ENCODE measurements at places on chromosomes 13 and 19.

DNA sequence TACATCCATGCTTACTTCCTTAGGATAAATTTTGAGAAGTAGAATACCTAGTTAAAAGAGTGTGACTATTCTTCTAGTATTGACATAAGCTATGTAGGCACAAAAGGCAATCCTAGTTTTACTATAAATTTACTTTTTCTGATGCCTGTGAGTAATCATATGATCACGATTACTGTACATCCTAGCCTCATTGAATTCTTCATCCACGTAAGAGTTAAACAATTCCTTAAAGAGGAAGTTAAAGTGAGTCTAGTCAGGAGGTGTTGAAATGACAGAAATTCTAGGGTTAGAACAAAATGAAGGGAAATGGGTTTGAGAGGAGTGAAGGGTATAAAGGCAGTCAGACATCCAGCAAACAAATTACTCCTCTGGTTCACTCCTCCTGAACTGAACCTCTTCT, at the start of gene ACOD1:
TSS of gene ACOD1 (plus strand) at position 363 of the 400 bp plus-strand sequence. CDS start 48 bp downstream, outside the sequence.
- no peak for DNase-seq

- DNase-seq: no peak
These were observed 159.1 kb downstream of the LIG4 start for GRCh38 chr13:108056278-108056677.

DNA sequence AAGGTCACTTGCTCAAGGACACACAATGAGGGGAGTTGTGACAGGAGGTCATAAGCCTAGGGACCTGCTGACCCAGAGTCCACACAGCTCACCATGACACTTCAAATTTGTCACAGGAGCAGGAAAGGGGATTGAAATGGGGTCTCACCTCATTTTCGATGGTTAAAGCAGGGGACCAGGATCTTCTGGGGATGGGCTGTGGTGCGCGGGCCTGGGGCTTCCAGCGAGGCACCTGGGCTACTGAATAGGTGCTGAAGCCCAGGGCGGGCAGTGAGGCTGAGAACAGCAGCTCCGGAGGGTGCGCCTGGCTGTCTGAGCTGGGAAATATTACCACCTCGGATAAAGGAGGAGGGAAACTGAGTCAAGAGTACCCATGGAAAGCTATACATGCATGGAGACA, 11.0 kb downstream of the MAN2B1 start:
- no peak for DNase-seq

- DNase-seq: no peak
These were observed 158.1 kb downstream of the SUCLA2 start for GRCh38 chr13:47843005-47843404.

- no peak for DNase-seq
These were observed 94.5 kb downstream of the ARHGEF7 start for GRCh38 chr13:111209613-111210012.

DNA sequence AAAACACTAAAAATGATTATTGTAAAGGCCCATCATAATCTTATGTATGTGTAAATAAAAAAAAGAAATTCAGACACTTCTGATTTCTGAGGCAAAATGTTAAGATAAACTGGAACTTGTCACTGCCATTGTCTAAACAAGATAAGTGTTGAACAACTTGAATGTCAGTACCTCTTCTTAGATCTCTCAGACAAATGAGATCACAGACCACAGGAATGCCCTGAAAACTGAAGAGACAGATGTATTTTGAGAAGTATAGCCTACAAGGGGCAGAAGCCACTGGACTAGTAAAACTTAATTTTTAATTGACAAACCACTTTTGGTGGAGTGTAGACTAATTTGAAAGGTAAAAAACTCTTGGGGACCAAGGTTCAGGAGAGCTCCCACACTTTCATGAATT, 375.5 kb upstream of the SLITRK5 start:
- DNase-seq: no peak

GRCh38 chr13:64767054-64767453, 2463.1 kb downstream of the PCDH9 start:
- DNase-seq: no peak

GRCh38 chr13:91946498-91947070, 548.2 kb downstream of the GPC5 start:
- DNase-seq: no peak

GRCh38 chr13:67934617-67935330, 704.6 kb upstream of the PCDH9 start:
- no peak for DNase-seq

- DNase-seq: no peak
These were observed 20.3 kb downstream of the HPN start for GRCh38 chr19:35061583-35062373.

DNA sequence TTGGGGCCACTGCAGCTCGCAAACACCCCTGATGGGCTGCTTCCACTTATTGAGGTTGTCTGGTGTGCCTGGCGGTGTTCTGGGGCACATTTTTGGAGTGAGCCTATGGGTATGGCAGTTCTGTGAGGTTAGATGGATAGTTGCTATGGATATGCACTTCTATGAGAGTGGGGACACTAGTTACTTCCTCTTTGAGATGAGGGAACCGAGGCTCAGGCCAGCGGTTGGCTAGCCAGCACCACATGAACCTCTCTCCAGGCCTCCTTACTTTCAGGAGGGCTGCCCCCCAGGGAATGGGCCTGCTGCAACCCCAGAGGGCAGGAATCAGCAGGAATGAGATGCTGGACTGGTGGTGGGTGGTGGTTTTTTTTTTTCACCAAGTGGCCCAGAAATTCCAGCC, 13.5 kb upstream of the PRR19 start:
- no peak for DNase-seq

DNA sequence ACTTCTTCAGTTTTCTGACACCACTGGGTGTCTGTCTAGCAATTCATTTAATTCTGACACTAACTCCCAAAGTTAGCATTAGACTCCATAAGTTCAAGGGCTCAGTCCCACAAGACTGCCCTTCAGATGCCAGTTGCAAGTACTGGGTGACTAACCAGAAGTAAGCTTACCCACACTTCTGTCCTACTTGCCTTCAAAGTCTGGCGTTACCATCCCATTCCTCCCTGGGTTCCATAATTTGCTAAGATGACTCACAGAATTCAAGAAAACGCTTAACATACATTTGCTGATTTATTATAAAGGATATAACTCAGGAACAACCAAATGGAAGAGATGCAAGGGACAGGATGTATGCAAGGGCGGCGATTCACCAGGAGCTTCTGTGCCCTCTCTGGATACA, 45.5 kb upstream of the NPAS1 start:
- no peak for DNase-seq

DNA sequence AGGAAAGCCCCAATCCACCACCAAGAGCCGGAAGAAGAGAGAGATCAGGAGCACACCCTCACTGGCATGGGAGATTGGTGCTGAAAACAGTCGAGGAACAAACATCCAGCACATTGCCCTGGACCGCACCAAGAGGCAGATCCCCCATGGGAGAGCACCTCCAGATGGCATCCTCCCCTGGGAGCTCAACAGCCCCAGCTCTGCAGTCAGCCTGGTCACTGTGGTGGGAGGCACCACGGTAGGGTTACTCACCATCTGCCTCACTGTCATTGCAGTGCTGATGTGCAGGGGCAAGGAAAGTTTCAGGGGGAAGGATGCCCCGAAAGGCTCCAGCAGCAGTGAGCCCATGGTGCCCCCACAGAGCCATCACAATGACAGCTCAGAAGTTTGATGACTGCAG, 110.2 kb downstream of the STOML3 start:
- no peak for DNase-seq

- DNase-seq: no peak
These were observed 754 bp upstream of the CHERP start for GRCh38 chr19:16542910-16543472.

DNA sequence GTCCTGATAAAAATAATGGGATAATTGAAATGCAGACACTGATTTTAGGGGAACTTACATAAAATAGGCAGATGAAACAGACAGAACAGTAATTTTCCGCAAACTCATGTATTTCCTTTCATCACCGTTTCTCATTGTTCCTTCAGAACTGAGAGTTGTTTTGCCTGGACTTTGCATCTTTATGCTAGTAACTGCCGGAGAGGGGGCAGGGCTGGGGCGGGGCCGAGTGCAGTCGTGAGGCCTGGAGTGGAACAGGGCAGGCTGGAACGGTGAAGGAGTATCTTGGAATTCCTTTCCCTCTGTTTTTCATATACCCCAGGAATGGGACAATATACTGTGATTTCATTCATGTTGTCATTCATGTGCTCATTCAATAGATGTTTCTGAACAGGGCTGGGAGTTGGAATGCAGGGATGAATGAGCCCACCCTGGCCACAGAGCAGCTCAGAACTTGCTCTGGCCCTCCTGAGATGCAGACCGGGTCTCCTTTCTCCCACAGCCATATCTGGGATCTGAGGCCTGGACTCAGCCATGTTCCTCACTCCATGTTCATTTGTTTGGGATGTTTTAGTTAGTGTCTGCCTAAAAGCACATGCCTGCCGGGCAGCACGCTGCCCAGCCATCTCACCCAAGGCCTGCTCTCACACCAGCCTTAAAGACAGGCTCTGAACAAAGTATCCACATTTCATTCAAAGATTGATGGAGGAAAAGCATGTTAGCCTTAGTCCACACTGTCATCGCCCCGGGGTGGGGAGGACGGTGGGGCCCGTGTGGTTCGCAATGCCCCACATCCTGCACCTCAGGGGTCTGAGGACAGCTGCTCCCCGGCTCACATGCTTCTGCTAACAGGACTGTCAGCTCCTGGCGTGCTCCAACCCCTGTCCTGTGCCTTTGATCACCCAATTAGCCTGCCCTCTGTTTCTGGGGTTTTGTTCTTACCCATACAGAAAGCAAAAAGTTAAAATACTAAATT, 92.9 kb downstream of the SOX1 start:
- DNase-seq: no peak

DNA sequence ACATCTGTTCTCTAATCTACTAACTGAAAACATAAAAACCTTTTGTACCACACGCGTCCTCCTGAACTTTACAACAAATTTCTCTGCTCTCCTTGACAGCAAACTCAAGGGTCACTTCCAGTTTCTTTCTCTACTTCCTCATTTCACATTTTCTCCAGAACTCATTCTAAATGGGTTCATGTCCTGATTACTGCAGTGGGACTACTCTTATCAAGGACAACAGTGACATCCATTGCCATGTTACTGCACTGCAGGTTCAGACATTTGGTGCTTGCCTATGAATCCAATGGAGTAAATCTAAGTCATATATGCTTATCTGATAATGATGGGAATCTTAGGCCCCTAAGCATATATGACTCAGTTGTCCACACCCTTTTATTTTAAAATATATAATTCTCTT, 35.3 kb downstream of the FPR3 start:
- DNase-seq: no peak
